ENCODE measurements at places on chromosomes 5 and 9. TPM values are rescaled to one million over a fixed set of nuclear protein-coding genes. Genes with fewer than 3 reads are reported as not detected.

SV2C gene
- total RNA-seq, result 0.04 TPM

MAP1B gene
- 180 TPM for total RNA-seq

TEK gene
- 7.4 TPM for total RNA-seq

GPRIN1 gene
- total RNA-seq, result 1.8 TPM

FOXD4L6 gene
- total RNA-seq, result not detected

BHMT gene
- total RNA-seq, result not detected

PCDHB9 gene
- 0.44 TPM for total RNA-seq

- no peak for DNase-seq
Measured at GRCh38 chr9:105541838-105542237, 16.1 kb upstream of the FKTN start.

DNA sequence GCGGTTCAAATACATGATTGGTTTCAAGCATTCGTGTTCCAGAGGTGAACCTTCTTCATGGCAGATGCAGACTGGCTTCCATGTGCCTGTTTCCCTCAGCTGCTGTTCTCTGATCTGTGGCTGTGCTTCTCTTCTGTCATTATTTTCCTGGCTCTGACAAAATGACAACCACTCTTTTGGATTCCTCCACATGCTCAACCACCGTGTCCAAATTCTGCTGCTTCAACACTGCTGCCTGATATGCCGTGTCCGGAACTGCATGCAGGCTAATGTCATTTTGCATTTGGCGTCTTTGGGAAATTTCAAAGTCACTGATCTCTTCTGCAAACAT lies 368.7 kb upstream of the ZNF608 start:
- DNase-seq, result no peak

DNA sequence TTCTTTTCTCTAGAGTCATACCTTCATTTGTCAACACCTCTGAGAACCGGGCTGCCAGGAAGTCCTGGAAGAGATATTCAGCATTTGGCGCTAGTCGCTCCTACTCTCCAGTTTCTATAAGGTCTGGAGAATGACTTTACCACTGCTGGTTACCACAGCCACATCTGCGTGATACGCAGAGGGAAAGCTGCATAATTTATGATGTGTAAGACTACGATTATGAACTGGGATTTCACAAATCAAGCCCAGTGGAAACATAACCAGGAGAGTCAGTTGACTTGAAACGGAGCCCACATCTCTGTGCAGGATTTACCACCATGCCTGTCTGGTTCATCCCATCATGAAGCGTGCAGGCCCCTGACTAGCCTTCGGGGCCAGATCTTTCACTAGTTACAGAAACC lies 72.6 kb downstream of the FGF1 start:
- DNase-seq, result no peak

- DNase-seq, result no peak
Measured at GRCh38 chr9:127938298-127938690, 640 bp upstream of the DPM2 start.

GRCh38 chr5:83672646-83673045 lies 48.0 kb downstream of the HAPLN1 start:
- no peak for DNase-seq

GRCh38 chr5:133259199-133259997 lies 207.6 kb downstream of the HSPA4 start:
- no peak for DNase-seq

GRCh38 chr9:36993933-36994764 lies 39.9 kb downstream of the PAX5 start:
- DNase-seq, result no peak

GRCh38 chr5:57715296-57715695 lies 232.7 kb upstream of the ACTBL2 start:
- no peak for DNase-seq

GRCh38 chr5:68522863-68523262 lies 307.3 kb downstream of the PIK3R1 start:
- DNase-seq, result no peak

DNA sequence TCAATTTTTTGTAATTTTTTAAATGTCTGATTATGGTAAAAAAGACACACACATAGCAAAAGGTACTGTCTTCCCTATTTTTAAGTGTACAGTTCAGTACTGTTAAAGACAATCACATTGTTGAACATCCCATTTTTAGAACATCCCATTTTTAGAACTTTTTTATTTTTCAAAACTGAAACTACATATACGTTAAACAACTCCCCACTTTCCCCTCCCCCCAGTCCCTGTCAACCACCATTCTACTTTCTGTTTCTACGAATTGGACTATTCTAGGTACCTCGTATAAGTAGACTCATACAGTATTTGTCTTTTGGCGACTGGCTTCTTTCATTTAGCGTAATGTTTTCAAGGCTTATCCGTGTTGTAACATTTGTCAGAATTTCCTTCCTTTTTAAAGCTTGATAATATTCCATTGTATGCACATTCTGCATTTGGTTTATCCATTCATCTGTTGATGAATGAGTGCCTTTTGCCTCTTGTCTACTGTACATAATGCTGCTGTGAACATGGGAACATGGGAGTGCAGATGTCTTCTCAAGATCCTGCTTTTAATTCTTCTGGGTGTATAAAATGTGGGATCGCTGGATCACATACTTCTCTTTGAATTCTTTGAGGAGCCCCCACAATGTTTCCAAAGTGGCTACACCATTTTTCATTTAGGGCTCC lies 154.0 kb downstream of the PIK3R1 start:
- no peak for DNase-seq

DNA sequence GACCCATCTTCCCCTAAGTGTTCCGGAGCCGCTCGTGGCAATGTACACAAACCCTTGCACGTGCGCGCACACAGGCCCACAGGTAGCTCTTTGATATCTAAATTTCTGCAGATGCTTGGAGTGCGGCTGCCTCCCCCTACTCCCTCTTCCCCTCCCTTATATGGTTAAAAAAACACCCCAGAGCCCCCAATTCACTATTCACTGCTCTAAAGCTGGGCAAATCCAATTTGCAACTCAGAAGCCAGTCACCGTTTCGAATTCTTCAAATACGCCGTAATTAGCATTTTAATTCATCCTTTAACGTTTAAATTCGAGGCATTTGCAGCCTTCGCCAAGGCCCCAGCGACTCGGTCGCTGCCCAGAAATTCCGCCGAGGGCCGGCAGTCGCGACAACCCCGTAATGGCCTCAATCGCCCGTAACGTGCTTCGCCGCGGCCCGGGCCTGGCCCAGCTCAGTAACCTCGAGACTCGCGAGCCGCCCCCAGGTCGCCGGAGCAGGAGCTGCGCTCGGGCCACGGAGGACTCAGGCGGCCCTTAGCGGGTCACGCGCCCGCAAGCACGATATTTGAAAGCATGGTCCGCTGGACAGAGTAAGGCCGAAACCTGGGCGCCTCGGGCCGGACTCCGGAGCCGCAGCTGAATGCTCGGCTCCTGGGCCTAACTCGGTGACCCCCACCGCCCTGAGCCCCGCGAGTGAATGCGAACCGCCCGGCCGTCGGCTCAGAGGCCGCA lies 1.3 kb downstream of the IRX2 start:
- no peak for DNase-seq

- DNase-seq, result no peak
Measured at GRCh38 chr5:175520873-175521272, 42.5 kb downstream of the SFXN1 start.

- DNase-seq, result no peak
Measured at GRCh38 chr5:158022837-158023236, 163.9 kb upstream of the CLINT1 start.

- DNase-seq, result no peak
Measured at GRCh38 chr9:97327562-97327961, 20.1 kb downstream of the CCDC180 start.

DNA sequence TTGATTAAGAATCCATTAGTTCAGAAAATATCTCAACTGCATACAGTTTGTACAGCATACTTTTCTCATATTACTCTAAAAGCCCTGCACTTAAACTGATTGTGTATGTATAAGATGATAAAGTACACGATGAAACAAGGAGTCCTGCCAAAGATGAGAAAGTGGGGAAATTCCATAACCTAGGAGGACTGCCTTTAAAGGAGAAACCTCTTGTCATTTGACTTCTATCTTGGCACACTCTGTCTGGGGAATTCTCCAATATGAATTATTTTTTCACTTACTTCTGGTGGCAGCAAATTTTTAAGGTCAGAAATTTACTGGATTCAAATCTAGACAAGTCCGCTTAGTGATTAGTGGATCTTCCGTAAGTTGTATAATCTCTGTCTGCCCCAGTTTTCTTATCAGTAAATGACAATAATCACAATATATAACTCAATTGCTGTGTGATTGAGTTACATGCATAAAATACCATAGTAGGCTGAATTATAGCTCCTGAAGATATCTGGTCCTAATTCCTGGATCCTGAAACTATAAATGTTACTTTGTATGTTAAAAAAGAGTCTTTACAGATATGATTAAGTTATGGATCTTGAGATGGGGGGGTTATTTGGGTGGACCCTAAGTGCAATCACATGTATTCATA lies 17.0 kb upstream of the ISOC1 start:
- no peak for DNase-seq

DNA sequence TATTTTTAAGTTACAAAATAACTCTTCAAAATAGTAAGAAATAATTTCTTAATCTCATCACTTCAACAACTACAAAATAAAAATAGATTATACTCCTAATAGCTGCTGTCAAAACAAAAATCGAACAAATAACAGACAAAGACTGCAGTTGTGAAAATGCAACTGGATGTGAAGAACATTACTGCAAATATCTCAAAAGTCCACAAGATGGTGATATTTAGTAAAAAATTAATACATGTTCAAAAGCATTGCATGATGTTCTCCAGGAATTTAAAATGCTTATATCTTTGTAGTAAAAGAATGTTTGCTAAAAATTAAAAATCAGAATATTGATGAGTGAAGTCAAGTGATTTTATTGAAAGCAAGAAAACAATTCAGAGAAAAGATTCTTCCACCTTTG lies 66.2 kb downstream of the MPDZ start:
- no peak for DNase-seq

DNA sequence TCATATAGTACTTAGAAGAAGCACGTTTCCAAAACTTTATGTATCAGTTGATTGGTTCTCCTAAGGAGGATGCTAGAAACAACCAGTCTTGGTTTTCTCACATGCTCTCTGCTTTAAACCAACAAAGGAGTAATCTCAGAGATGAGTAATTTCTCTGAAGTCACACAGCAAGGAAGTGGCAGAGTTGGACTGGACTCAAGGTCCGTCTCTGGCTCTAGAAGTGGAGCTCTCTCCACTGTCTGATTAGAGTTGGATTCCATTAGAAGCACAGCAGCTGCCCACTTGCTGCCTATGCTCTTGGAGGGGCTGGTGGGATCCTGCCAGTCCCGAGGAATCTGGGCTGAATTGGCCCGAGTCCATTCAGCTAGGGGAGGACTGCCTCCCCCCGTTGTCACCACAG lies 21.0 kb downstream of the RALGPS1 start:
- no peak for DNase-seq

- DNase-seq, result no peak
Measured at GRCh38 chr9:133494636-133495326, 15.9 kb upstream of the SLC2A6 start.

DNA sequence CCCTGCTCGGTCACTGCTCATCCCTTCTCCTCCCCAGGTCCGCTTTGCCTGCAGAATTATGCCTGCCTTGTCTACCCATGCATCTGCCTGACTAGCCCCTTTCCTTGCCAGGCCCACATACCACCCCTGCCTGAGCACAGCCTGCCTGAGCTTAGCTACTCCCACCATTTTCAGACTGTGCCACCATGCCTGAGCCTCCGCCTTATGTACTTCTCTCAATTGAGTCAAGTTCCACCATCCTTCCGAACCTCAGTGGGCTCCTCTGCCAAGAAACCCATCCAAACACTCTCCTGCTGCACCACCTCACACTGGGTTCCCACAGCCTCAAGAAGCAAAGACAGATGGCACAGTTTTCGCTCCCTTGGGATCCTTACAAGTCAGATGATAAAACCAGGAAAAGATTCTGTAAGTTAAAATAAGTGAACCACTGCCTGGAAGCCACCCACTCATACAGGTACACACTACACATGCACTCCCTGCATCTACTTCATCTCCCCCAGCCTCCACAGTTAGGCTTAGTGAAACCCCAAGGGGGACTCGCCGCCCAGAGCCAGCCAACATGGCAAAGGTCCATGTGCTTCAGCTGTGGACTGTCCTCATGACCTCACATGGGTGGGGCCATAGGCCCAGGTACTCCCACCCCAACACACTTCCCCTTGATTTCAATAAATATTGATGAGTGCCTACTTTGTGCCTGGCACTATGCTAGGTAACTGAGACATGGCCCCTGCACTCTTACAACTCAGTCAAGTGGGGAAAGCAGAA lies 23.1 kb downstream of the P4HA2 start:
- DNase-seq, result no peak

- no peak for DNase-seq
Measured at GRCh38 chr9:86772635-86772993, 174.7 kb downstream of the GAS1 start.

GRCh38 chr5:956941-957747 lies 51.5 kb upstream of the NKD2 start:
- no peak for DNase-seq

DNA sequence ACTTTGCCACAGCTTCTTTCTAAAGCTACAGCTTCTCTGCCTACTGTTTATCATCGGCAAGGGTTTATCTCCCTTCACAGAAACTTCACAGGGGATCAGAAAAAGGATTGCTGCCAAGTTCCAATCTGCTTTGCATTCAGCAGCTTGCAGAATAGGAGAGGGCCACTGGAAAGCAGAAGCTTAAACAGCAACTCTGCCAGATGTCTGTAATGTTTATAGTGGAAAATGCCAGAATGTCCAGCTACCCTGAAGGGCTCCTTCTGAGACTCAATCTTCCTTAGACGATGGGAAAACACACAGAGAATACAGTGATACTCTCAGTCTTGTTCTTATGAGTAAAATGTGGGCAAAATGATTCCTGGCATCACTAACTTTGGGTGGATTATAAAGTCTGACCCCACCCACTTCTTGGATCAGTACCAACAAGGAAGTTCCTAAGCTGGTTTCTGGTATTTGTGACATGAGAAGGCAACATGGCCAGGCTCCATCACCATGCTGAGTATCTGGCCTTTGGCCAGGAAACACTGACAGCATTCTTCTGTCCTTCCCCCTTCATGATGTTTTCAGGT lies 19.0 kb downstream of the STOM start:
- no peak for DNase-seq

DNA sequence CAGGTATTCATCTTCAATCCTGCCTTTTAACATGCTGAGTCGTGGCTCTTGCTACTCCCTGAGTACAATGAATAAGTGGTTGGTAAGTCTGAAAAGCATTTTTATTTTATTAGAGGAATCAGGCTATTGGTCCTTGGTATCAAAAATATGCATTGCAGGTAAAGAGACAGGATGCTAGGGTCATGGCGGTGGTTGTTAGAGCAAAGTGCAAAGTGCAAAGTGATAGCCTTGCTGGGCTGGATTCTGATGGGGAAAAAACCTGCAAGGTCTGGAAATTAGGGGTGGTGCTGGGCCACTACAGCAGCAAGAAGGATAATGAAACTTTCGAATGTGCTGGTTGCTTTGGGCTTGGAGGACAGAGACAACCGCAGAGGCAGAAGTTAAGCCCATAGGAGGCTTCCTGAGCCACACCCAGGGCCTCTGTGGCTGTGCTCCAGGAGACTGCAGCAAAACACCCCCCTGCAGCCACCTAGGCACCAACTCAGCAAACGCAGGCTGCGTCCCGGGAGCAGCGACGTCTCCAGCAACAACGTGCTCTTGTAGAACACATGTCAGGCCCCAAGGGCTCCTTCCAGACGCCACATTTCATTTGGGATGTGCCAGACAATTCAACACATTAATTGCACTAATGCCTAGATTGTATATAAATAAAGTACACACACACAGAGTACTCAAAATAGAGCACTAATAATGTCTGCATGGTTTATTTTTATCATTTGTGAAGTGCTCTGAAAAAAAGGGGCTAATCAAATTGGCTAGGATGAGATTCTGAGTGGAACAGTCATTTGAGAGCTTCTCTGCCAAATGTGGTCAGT lies 149.8 kb upstream of the RAPGEF1 start:
- no peak for DNase-seq

Measured in esophagus squamous epithelium (tissue), 5 donors.